ENCODE measurements at places on chromosomes 2 and 18.

GRCh38 chr2:68663371-68664156 is 20.2 kb downstream of the PROKR1 start:
- no peak for DNase-seq

DNA sequence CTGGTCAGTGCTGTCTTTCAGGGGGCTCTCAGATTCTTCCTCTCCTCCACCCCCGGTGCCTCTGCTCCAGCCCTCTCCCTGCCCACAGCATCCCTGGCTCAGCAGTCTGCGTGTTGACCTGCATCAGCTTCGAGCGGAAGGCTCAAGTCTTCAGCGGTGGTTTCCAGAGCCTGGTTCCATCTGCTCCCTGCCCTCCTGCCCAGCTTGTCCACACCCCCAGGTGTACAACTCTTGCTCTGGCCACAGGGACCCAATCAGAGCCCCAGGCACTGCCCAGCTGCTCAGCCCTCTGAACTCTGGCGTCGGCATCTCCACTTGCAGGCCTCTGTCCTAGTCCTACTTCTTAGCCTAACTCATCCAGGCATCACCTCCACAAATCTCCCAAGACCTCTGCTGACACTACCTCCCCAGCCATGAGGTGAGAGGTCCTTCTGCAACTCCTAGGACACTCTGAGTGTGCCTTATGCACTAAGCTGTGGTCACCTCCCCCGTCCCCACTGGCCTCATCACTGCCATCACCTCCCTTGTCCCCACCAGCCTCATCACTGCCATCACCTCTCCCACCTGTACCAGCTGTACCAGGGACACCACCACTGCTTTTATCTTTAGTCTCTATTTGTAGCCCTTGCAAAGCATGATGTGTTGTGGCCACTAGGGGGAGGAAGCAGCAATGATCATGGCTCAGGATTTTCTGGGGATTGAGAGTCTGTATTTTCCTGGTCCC is 60.9 kb downstream of the EDAR start:
- DNase-seq, result peak; percentile 40

- DNase-seq, result peak; percentile 52
Measured at GRCh38 chr2:37323781-37324535, 675 bp downstream of the PRKD3 start.

- DNase-seq, result no peak
Measured at GRCh38 chr2:172058660-172059059, 26.6 kb upstream of the DLX1 start.

DNA sequence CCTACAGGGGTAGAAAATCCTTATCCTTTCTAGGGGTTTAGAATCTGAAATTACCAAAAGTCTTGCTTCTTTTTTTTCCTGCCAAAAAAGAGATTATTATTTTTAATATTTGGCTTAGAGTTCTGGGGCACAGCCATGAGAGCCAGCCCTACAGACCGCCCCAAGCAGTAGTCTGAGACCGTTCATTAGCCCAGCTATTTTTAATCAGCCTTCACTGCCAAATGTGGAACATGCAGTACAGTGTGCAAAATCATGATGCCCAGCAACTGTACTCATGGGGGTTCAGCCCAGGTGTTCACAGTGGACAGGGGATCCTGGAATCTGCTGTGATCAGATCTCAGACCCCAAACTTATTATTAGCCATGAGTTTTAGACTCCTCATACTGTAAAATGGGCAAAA is 60.4 kb downstream of the GRB14 start:
- DNase-seq, result no peak

DNA sequence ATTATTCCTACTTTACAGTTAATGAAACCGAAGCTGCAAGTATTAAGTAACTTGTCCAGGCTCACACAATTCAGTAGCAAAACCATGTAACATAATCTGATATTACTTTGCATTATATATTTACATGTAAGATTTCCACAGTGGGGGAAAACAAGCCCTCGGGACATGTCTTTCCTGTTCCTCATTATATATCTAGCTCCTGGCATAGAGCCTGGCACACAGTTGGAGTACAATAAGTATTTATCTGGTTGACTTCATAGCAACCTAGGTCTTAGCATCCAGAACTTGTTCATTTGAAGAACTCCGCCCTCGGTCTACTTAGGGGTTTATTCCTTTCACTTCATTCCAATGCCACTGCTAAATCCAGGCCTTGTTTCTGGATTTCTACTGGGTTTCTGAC is 1.6 kb upstream of the RBM45 start:
- DNase-seq, result no peak

DNA sequence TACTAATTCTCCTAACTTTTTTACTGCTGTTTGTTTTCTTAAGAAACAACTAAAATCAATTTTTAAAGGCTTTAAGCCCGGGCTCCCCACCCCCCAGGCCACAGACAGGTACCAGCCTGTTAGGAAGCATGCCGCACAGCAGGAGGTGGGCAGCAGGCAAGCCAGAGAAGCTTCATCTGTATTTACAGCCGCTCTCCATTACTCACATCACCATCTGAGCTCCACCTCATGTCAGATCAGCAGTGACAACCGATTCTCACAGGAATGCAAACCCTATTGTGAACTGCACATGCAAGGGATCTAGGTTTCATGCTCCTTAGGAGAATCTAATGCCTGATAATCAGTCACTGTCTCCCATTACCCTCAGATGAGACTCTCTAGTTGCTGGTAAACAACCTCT is 517.0 kb downstream of the NRXN1 start:
- no peak for DNase-seq

DNA sequence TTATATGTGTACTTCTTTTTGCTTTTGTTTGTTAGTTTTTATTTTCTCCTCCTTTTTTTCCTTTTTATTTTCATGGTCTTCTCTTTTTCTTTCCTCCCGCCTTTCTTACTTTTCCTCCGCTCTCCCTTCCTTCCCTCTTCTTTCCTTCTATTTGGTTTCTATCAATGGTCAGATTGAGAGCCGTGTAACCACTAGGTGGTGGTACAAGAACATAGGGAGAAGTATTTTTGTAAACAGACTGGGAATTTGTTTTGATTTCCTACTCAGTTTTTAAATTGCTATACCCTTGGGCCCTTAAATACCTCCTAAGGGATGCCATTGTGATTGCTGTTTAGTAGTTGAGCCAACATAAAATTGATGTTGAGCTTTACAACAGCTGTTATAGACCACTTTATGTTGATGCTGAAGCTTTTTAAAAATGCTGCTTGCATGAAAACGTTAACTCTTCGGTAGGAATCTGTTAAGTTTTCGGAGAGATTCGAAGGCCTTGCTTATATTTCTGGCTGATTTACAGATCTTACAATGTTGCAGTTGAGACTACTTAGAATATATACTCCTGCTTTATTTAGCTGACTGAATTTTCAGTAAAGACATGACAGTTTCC is 124.2 kb downstream of the UBE2E3 start:
- no peak for DNase-seq

- DNase-seq, result no peak
Measured at GRCh38 chr2:85850451-85850850, 38.3 kb downstream of the ST3GAL5 start.

Data from stimulated activated CD8-positive, alpha-beta memory T cell treated with anti-CD3 and anti-CD28 coated beads, Interleukin-4, amount 100 ng/mL, for 48 hours (primary cell).